ENCODE measurements at places on chromosomes 3 and 15. TPM values are rescaled to one million over a fixed set of nuclear protein-coding genes. Genes with fewer than 3 reads are reported as not detected.

The PRTG gene
- 16.4 TPM for total RNA-seq

The KBTBD8 gene
- 8.9 TPM for total RNA-seq

The SOX14 gene
- 0.72 TPM for total RNA-seq

The TUSC2 gene
- 18.8 TPM for total RNA-seq

The MASP1 gene
- 7.2 TPM for total RNA-seq

The ISY1 gene
- total RNA-seq = 22.1 TPM

The SENP2 gene
- total RNA-seq = 33.0 TPM

The CDC25A gene
- total RNA-seq = 1.2 TPM

The AMIGO3 gene
- total RNA-seq = 2.4 TPM

The SLC9C1 gene
- 4.1 TPM for total RNA-seq

The GPR62 gene
- total RNA-seq = not detected

The PCSK6 gene
- 22.6 TPM for total RNA-seq

The ADGRG7 gene
- total RNA-seq = 2.9 TPM

The CYP8B1 gene
- 2.6 TPM for total RNA-seq

The CCR8 gene
- total RNA-seq = 18.3 TPM

The FSIP1 gene
- total RNA-seq = 1.9 TPM

The RTP4 gene
- total RNA-seq = 0.72 TPM

The NEK10 gene
- total RNA-seq = 4.6 TPM

The FBN1 gene
- total RNA-seq = 1,693 TPM

The MFGE8 gene
- 167 TPM for total RNA-seq

The DENND6A gene
- 28.2 TPM for total RNA-seq

The THBS1 gene
- 1,162 TPM for total RNA-seq

The GOLGA8H gene
- not detected for total RNA-seq

The SKOR1 gene
- 0.96 TPM for total RNA-seq

The ABCC5 gene
- total RNA-seq = 19.7 TPM

The RARB gene
- 30.3 TPM for total RNA-seq

The DISP2 gene
- total RNA-seq = 1.2 TPM

The DNAH12 gene
- 0.48 TPM for total RNA-seq

The OR5K2 gene
- total RNA-seq = 1.4 TPM

The MME gene
- total RNA-seq = 962 TPM

The DLL4 gene
- total RNA-seq = 3.6 TPM

The GABRB3 gene
- 4.8 TPM for total RNA-seq

The LDHAL6B gene
- total RNA-seq = 3.6 TPM

The OIP5 gene
- total RNA-seq = 1.4 TPM

The DUOXA2 gene
- 3.9 TPM for total RNA-seq

The CTDSPL gene
- 33.9 TPM for total RNA-seq

The NOX5 gene
- total RNA-seq = 1.2 TPM

The CCDC191 gene
- 3.4 TPM for total RNA-seq

The BUB1B gene
- total RNA-seq = 1.7 TPM

The NEK4 gene
- total RNA-seq = 24.3 TPM

The LIPH gene
- 2.2 TPM for total RNA-seq

The CPOX gene
- total RNA-seq = 14.7 TPM

The ZMYND10 gene
- 5.3 TPM for total RNA-seq

The SLTM gene
- total RNA-seq = 66.7 TPM

The GCSAM gene
- total RNA-seq = 1.2 TPM

The SPINK8 gene
- not detected for total RNA-seq

Data from umbilical cord (tissue), 2 donors.